ENCODE measurements at places on chromosomes 2 and 18.

- peak; percentile 43 for DNase-seq
These were observed 60.6 kb downstream of the FMNL2 start for GRCh38 chr2:152395572-152395971.

DNA sequence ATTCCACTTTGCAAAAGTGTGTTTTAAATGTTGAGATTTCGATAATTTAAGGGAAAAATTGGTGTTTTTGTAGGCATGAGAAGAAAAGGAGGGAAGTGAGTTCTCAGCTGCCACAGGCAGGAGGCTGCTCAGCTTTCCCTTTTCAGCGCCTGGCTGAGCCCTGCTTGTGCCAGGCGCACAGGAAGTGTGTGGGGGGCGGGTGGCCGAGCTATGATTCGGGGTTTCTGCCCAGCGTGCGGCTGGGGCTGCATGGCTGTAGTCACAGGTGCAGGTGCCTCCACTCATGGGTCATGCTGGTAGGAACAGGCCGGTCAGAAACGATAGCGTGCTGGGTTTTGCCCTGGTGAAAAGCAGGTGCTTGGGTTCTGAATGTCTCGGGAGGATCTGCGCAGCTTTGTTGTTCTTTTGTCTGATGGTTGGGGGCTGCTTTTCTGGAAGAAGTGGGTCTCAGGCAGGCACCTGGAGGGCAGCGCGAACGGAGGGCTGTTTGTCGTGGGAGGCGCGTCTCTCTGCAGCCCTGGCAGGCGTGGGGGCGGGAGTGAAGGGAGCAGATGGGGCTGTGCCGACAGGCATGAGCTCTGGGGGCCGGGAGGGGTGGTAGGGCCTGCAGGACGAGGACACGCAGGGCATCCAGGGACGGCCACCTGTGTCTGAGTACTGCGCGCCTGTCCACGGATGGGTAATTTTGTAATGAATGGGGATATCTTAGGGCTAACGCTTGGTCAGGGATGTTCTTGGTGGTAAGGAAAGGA lies 2.1 kb downstream of the KCNG2 start:
- peak; percentile 60 for DNase-seq

DNA sequence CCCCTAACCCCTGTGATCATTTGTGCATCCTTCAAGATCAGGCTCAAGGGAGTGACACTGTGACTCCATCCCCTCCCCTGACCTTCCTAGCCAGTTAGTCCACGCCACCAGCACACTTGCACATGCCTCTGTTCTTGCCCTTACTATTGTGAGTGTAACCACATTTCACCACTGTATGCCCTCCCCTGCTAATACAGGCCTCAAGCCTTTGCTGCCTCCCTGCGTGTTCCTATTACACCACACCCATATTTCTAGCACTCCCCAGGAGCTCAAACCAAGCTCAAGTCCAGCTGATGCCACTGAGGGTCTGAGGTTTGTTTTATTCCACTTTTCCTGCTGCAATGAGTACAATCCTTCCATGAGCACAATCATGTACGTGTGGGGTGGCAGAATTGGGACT lies 288.9 kb upstream of the FBXO11 start:
- no peak for DNase-seq

DNA sequence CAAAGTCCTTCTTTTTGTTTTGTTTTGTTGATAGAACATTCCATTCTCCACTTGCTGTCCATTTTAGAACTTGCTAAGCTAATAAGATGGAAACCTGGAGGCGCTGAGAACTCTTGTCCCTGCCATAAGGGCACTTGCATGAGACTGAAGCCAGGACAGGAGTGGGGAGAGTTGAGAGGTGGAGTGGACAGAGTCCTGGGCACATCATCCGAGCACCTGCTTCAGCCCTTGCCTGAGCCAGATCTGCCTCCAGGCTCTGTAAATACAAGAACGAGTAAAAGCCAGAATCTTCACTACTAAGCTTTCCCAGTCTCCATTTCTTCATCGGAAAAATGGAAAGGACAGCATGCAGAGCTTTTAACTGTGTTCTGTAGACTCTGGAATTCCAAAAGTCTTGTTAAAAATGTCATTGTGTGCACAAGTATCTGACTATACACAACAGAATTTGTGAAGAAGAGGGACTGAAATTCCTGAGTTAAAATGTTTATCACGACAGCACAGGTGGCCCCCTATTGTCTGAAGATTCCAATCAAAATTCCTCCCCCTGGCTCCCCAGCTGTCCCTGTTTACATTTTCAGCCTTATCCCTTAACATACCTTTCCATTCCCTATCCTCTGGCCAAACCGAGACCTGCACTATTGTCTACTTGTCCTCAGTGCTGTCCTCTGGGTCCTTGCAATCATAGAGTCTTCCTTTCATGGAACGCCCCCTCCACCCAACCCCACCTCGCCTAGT lies 498.2 kb upstream of the TNP1 start:
- peak; percentile 8 for DNase-seq

DNA sequence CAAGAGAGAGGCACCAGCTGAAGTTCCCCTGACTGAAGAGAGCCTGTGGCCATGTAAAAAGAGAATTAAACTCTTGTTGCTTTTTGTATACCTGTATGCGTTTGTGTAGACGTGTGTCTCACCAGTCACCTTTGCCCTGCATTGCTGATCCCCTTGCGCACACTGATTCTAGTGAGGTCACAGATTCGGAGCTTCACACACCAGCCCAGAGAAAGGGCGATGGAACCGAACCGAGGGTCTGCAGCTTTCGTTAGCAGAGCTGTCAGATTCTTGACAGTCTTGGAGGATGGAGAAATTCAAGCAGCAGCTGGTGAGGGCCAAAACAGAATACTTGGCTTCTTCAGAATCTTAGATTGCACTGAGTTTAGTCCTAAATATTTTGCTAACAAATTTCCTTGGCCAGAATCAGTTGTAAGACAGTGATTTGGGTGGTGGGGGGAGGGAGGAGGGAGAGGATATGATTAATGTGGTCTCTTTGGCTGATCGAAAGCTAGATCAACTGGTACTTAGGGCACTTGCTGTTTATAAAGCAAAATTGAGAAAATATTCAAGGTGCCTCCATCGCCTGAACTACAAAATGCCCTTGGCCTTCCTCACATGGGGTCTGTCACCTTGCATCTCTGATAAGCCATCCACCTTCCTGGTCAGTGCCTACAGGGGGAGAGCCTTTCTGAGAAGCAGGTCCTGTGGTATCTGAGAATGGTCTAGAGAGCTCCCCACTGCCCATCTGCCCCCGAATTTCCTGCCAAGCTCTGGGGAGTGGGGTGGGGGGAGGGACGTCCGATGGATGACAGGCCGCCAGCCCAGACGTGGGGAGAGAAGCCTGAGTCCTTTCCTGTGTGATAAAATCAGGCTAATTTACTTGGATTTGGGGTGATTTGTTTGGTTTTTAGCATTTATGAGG lies 123.5 kb downstream of the CABLES1 start:
- no peak for DNase-seq

DNA sequence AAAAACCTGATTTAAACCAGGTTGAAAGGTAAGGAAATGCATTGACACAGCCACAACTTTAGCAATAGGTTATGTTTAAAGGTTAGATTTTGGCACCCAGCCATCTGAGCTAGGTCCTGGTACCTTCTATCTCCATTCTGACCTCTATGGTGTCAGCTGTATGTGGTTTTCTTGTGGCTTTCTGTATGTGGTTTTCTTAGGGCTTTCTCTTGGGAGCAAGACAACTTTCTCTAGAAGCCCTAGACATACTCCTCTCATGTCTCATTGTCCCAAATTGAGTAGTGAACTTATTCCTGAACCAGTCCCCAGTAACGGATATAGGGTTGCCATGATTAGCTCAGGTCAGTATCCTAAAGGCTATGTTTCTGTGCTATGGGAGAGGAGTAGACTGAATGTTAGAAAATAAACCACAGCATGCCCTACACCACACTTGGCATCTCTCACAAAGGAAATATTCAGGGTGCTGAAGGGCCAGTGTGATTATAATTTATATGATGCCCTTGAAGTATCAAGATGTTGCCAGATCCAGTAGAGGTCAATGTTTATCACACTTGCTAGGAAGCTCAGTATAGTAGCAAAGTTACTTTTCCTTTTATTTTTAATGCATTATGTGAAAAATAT lies 176.1 kb downstream of the CAPN13 start:
- DNase-seq, result no peak

DNA sequence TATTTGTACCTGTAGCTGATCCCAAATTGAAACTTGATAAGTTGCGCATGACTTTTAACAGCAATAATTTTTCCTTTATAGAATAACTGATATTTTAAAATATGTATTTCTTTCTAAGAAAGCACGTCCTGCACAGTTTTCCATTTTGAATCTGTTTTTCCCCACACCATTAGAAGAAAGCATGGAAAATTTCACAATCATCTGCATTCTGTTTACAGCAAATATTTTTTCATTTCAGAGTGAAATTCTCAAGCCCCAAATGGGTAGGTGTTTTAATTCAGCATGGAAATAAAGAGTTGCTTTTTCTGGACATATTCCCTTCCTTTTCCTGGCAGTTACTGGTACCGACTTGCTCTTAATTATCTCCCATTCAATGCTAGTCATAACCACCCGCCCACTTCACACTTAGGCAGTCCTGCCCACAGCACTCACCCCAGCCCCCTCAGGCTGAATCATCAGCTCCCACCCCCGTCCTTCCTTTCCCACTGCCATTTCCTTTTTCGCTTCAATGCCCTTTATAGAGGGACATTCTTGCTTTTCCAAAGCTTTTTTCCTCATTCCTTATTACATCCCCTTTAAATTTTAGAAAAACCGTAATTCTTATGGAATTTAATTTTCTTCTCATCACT lies 89.2 kb upstream of the GLS start:
- DNase-seq, result peak; percentile 26

GRCh38 chr2:65565681-65566080 lies 133.3 kb upstream of the SPRED2 start:
- DNase-seq, result no peak

GRCh38 chr18:4510711-4511110 lies 55.6 kb upstream of the DLGAP1 start:
- DNase-seq, result no peak

- no peak for DNase-seq
These were observed 32.3 kb downstream of the ASXL2 start for GRCh38 chr2:25845843-25846505.

DNA sequence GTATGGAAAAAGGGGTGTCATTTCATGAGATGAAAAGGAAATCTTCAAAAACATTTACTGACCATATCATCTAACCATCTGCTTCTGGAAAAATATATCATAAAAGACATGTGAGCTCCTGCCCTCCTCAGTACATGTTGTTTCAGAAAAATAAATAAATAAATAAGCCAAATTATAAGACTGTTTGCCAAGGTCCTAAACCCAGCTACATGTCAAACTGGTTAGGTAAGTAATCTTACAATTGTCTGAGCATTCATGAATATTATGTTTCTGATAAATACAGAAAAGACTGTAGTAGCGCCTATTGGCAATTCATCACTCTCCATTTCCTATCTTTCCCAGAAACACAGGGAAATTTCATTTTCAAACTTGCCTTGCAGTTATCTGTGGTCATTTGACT lies 138.9 kb upstream of the SETBP1 start:
- no peak for DNase-seq

GRCh38 chr2:231514951-231515297 lies 15.3 kb downstream of the NMUR1 start:
- DNase-seq, result no peak

DNA sequence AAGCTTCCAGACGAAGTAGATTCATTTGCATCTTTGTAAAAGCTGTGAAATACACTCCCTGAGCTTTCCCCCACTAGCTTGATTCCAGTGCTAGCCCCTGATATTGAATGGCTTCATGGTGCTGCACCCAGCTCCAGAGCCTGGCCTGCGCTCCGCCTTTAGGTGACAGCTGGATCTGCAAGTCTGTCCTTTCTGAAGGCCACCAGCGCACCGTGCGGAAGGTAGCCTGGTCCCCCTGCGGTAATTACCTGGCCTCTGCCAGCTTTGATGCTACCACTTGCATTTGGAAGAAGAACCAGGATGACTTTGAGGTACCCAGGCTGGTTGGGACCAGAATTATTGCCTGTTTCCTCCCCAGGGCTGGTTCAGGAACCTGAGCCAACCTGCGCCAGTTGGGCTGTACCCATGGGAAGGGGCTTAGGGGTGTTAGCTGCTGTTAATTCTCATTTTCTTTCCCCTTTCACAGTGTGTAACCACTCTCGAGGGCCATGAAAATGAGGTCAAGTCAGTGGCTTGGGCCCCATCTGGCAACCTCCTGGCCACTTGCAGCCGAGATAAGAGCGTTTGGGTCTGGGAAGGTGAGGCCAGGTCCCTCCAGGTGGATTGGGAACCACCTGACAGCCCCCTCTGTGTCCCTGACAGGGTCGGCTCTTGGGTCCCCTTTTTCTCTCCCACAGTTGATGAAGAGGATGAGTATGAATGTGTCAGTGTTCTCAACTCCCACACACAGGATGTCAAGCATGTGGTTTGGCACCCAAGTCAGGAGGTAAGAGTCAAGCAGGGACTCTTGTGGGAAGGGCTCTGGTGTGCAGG lies 1.3 kb downstream of the CIAO1 start:
- peak; percentile 72 for DNase-seq

GRCh38 chr2:46014911-46015654 lies 282.1 kb upstream of the EPAS1 start:
- DNase-seq, result peak; percentile 53

DNA sequence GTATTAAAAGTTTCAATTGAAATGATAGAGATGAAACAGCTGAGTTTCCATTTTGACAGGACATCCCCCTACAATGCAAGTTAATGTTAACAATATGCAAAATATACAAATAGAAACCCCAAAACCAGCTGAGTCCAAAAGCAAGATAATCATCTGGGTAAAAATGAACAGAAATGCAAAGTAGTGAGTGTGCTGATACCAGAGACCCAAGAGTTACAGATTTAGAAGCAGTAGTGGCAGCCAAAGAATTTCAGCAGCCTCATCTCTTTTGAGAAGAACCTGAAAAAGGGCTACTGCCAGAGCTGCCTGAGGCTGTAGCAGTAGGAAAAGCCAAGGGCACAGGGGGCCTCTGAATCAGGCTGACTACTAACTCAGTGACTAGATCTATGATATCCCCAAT lies 82.6 kb downstream of the THADA start:
- DNase-seq, result no peak

DNA sequence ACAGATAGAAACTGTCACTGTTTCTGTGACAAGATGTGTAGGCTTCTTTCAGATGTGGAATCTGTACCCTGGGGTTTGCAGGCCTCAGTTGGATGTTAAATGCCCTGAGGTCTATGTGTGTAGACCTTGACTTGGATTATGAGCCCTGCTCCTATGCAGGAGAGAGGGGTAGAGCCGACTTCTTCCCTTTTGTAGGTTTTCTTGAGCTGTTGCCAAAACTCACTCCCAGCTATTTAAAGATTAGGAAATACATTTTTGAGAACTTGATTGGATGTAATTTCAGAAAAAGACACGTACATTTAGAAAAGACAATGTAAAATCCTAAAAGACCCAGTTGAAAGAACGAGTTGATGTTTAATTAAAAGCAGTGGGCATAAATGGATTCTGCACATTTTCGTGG lies 374.8 kb downstream of the SLC4A3 start:
- no peak for DNase-seq
